ENCODE measurements at places on chromosomes 5 and 9.
A peak's percentile ranks its signal among the peaks of the same experiment; 100 is the strongest.

- DNase-seq = peak; percentile 46
Observed at GRCh38 chr9:111298731-111299598, 31.1 kb downstream of the OR2K2 start.

DNA sequence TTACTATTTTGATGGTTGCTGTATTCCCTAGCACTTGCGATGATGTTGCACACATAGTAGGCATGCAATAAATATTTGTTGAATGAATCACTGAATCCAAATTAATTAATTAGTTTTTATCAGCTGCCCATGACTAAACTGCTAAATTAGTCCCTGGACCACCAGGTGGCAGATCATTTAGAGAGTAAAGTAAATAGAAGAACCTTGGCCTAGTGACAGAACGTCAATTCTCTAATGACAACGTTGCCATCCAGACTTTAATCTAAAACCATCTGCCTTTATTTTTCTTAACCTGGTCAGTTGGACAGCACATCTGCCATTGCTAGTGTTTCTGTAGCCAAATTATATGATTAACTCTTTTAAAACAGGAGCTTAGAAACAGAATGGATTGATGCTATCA is 457.5 kb downstream of the KIF4B start:
- no peak for DNase-seq

DNA sequence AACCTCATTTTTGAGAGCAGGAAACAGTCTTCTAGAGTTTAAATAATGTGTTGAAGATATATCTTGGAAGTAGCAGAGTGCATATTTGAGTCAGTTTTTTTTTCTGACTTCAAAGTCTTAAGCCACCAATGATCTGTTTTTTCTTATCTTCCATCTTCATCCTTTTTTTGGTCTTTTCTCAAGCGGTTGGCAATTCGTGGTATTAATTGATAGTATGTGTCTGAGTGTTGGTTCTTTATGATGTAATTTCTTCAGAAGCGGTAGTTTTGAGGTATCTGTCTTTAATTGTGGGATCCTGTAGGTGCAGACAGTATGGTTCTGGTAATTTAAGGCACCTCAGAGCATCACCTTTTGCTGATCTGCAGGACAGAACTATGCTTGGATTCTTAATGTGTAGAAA is 3.9 kb downstream of the CSNK1G3 start:
- DNase-seq = no peak

- no peak for DNase-seq
Observed at GRCh38 chr5:143084407-143084806, 314.2 kb downstream of the ARHGAP26 start.

DNA sequence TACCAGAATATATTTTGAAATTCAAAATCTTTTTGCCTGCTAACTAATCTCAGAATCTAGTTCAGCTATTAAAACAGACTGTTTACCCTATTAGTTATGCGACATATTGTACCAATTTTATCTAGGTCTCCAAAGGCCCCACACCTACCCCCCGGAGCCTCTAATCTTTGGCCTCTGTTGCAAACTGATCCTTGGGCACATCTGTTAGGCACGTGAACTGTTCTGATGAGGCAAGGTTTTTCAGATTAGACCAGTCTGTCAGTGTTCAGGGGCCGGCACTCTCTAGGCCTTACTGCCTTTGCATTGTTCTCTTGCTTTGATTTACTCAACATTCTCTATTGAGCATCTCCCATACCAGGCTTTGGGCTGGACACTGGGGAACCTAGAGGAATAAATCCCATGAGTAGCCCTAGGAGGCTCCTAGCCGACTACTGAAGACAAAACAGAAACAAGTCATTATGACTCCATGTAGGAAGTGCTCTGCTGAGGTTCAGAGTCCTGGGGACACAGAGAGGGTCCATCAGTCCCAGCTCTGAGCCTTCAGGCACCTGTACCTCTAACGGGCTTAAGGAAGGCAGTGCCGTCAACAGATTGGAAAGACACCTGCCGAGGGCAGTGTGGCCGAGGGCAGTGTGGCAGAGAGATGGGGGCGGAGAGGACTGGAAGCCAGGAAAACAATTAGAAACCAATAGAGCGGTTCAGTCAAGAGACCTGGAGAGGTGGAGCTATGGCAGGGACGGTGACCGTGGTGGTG is 245.1 kb downstream of the AOPEP start:
- DNase-seq = no peak

DNA sequence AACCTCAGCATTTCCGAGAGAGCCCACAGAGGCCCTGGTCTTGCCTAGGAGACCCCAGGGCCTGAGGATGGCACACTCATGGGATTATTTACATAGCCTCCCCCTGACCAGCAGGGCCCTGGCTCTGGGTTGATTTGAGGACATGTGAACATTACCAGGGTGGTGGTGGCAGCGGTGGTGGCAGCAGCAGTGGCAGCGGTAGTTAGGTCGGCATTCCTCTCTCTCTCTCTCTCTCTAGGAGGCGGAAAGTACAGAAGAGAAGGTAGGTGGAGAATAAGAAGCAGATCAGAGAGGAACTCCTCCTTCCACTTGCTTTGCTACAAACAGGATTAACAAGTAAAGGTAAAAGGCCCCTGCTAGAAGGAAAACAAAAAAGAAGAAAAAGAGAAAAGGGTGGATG is 39.3 kb downstream of the B4GALT1 start:
- no peak for DNase-seq

DNA sequence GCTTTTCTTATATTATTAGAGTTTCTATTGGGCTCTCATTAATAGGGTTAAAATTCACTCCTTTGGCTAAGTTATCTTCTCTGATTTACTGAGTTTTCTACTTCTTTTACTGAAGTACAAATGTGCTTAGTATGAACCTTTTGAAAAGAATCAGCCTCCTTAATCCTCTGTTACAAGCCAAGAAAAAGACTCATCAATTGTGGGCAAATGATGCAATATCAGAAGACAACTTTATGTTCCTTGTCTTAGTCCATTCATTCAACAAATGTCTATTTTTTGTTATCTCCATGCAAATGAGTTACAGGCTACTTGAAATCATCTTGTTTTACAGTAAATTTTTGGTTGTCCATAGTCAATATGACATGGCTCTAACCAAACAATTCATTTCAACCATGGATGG is 40.3 kb downstream of the SNCAIP start:
- DNase-seq = no peak

GRCh38 chr5:99955006-99955405 is 580.2 kb upstream of the FAM174A start:
- DNase-seq = no peak

GRCh38 chr5:80184235-80185023 is 71.4 kb downstream of the SERINC5 start:
- DNase-seq = peak; percentile 93

GRCh38 chr5:63131626-63132285 is 553.1 kb downstream of the LRRC70 start:
- peak; percentile 48 for DNase-seq

DNA sequence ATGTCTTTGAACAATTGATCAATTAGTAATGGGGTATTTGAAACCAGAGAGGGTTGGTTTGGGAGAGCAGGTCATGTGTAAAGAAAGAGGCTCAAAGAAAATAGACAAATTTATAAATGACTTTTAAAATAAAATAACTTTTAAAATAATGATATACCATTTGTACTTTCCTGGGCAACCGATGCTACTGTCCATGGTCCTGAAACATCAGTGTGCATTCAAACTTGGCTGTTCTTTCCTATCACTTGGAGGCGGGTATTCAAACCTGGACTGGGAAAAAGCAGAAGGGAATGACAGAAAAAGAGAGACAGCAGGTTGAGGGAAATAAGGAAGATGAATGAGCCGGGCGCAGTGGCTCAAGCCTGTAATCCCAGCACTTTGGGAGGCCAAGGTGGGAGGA is 1446.4 kb upstream of the WWC1 start:
- DNase-seq = peak; percentile 33

- DNase-seq = no peak
Observed at GRCh38 chr9:79952401-79952800, 380.6 kb downstream of the TLE4 start.

DNA sequence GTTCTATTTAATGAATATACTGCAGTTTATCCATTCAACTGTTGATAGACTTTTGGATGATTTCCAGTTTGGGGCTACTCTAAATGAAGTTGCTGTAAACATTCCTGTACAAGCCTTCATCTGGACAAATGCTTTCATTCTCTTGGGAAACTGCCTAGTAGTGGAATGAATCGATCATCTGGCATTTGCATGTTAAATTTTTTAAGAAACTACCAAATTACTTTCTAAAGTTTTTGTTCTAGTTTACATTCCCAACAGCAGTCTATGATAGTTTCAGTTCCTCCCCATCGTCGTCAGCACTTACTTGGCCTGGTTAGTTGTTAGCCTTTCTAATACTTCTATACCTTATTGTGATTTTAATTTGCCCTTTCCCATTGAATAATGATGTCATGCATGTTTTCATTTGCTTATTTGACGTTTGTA is 306.3 kb downstream of the FER start:
- no peak for DNase-seq

- no peak for DNase-seq
Observed at GRCh38 chr9:36843964-36844363, 190.1 kb downstream of the PAX5 start.

DNA sequence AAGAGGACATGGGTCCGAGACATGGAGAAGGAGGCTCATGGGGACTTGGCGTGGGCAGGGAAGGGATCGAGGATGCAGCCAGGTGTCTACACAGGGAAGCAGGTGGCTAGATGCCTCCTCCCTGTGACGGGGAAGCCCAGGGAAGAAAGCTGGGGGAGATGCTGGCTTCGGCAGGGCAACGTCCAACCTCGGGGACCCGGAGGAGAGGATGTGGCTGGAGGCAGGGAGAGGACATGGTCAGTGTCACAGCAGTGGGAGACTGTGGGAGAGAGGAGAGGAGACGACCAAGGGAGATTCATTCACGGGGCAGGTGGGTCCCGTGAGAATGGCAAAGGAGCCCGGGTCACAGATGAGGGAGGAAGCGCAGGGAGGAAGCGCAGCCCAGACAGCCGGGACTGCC is 73.2 kb upstream of the PHYKPL start:
- no peak for DNase-seq

- no peak for DNase-seq
Observed at GRCh38 chr9:128175102-128175563, 15.1 kb downstream of the BBLN start.

GRCh38 chr5:9356351-9356825 is 189.5 kb downstream of the SEMA5A start:
- DNase-seq = no peak

- DNase-seq = no peak
Observed at GRCh38 chr5:143678148-143678905, 133.6 kb upstream of the HMHB1 start.

- no peak for DNase-seq
Observed at GRCh38 chr5:119899981-119900380, 270.6 kb downstream of the FAM170A start.

DNA sequence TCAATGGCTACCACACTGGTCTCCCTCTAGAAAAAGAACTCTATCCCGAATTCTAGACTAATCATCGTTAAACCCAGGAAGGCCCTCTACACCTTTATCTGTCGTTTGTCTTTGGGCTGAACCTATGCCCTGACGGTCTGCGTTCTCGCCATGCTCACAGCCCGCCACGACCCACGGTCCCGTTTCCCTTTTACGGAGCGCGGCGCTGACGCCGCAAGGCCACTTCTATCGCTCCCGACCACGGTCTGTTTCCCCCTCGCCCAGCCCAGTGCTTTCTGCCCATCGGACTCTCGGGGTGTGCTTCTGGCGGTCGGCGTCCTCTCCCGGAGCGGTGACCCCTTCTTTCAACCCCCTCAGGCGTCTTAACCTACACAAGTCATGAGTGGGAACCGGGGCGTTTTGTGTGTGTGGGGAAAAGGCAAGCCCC is 974 bp downstream of the C9orf40 start:
- peak; percentile 52 for DNase-seq

DNA sequence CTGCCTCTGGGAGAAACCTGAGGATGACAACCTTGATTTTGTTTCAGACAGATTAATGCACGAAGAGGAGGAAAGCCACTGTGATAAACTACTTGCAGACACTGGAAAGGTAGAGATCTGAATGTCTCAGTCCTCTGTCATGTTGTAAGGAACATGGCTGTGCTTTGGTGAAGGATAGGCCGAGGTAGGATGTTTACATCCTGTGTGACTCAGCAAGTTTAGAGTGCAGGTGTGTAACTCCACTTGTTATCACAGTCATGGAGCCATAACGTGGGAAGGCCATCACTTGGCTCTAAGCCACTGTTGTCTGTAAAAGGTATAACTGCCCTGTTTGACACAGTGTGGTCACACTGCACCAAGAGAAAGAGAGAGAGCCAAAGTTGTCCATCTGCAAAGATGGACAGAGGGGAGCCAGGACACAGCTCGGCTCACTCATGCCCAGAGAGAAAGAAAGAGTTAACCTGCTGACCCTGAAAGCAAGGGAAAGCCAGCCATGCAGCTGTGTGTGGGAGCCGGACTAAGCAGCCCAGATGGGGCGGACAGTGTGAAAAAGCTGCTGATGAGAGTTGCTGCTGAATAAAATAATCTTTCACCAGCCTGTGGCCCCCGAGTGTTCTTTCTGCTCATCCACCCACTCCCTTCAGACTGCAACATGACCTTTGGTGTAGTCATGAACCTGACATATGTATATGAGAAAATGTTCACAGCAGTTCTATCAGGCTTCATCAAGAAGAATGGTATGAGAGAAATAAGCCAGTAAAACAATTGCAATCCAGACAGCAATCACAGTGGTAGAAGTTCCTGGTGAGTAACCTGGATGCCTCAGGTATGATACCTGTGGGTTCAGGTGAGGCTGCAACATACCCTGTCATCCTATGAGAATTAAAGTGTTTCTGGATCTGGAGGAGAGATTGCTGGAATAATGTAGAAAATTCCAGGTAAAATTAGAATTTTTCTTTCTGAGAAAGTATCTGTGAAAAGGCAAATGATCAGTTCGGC is 115.9 kb downstream of the TARS1 start:
- no peak for DNase-seq

- no peak for DNase-seq
Observed at GRCh38 chr9:38278931-38279679, 113.4 kb upstream of the ALDH1B1 start.

DNA sequence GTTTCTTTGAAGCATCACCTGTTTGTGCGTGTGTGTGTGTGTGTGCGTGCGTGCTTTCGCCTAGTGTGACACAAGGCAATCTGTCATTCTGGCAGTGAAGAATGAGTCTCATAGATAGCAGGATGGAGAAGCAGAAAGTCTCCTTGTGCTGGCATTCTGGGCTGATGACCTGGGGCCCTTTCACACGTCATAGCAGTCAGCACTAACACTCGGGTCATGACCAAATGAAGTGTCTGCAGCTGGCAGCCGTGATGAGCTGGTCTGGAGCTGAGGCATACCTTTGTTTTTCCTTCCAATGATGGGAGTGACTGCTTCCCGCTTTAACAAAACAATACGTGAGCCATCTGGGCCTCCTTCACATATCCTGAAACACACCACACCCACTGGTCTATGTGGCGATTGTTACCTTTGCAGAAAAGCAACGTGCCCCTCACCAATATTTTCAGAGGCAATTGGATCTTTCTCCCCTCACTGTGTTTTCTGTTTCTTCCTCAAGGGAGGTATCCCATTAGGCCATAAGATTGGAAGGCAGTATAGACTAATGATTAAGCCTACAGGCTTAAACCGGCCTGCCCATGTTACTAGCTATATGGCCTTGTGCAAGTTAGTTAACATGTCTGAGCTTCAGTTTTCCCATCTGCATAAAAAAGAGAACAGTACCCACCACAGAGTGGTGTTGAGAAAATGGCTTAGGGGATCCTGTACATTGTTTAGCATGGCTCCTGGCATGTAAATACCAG is 88.8 kb downstream of the SREK1 start:
- DNase-seq = no peak

Data from mesendoderm (in vitro differentiated cells).